ENCODE measurements at places on chromosomes 13 and 19.

GRCh38 chr13:79225487-79226232, 180.4 kb downstream of the RBM26 start:
- no peak for DNase-seq

GRCh38 chr19:37551129-37551993, 43.2 kb downstream of the ZNF571 start:
- peak; percentile 90 for DNase-seq

GRCh38 chr13:112873851-112874750, 94.9 kb upstream of the MCF2L start:
- DNase-seq, result peak; percentile 53

GRCh38 chr19:58479303-58479702, 3.2 kb downstream of the ZNF446 start:
- no peak for DNase-seq

Measured in activated naive CD8-positive, alpha-beta T cell treated with anti-CD3 and anti-CD28 coated beads, Interleukin-2, amount 10 ng/mL, durations not matched to agents 7 days and 5 days (primary cell).